Esophagus squamous epithelium (tissue), 5 donors: ENCODE measurements at places on chromosomes 1 and 21. TPM values are rescaled to one million over a fixed set of nuclear protein-coding genes. Genes with fewer than 3 reads are reported as not detected.

DNA sequence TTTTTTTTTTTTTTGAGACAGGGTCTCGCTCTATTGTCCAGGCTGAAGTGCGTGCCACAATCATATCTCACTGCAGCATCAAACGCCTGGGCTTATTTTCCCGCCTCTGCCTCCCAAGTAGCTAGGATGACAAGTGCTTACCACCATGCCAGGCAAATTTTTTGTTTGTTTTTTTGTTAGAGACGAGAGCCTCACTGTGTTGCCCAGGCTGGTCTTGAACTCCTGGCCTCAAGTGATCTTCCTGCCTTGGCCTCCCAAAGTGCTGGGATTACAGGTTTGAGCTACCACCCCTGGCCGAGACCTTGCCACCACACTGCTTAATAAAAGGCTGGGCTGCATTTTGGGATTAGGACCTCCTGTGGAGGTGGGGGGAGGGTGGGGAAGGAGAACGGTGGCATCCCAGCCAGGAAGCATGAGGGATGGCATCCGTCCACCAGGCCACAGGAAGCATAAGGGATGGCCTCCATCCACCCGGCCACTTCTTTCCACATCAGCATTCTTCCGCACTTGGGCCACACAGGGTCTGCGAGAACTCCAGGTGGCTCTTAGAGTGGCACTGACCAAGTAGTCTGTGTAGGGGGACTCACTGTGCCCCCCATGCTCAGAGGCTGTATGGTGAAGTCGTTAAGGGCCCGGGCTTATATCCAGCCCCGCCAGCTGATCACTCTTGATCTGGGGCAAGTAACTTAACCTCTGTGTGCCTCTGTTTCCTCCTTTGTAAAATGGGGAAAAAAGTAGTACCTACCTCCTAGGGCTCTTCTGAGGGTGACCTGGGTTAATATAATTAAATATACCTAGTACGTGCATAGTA lies 75.0 kb downstream of the GALNT2 start:
- H3K4me3 ChIP-seq, result no peak overlapping the region
- DNase-seq, result no peak
- no peak overlapping the region for H3K27ac ChIP-seq
- peaks cover 69% of the 10 kb centered on the region for H3K4me1 ChIP-seq
- no peaks in the 10 kb centered on the region for H3K27me3 ChIP-seq
- peaks cover 5% of the 10 kb centered on the region for H3K36me3 ChIP-seq

GRCh38 chr1:186680245-186681061 lies at the start of gene PTGS2:
Gene PTGS2 (minus strand): TSS chr1:186680423. CDS start chr1:186680290, 133 bp downstream.
- no peaks in the 10 kb centered on the region for H3K27me3 ChIP-seq
- H3K4me3 ChIP-seq, result peak within 1 kb of the TSS; percentile 56
- no peaks in the 10 kb centered on the region for H3K36me3 ChIP-seq
- H3K27ac ChIP-seq, result peak within 1 kb of the TSS; percentile 92
- DNase-seq, result no peak
- peaks cover 16% of the 10 kb centered on the region for H3K4me1 ChIP-seq

The ANGPTL3 gene
- total RNA-seq, result not detected

DNA sequence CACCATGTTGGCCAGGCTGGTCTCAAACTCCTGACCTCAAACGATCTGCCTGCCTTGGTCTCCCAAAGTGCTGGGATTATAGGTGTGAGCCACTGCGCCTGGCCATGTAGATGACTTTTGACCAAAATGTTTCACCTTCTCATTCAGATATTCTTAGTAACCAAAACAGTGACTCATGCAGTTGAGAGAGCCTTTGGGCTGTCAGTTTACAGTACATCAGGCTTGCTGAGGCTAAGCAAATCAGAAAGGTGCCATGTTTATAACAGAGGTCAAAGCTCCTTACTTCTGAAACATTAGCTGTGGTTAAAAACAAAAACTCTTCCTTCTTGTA lies 21.0 kb downstream of the CNIH4 start:
- no peak overlapping the region for H3K27ac ChIP-seq
- no peak for DNase-seq
- H3K27me3 ChIP-seq, result no peaks in the 10 kb centered on the region
- peaks cover 3% of the 10 kb centered on the region for H3K4me1 ChIP-seq
- no peak overlapping the region for H3K4me3 ChIP-seq

The PHC2 gene
- 27.4 TPM for total RNA-seq

DNA sequence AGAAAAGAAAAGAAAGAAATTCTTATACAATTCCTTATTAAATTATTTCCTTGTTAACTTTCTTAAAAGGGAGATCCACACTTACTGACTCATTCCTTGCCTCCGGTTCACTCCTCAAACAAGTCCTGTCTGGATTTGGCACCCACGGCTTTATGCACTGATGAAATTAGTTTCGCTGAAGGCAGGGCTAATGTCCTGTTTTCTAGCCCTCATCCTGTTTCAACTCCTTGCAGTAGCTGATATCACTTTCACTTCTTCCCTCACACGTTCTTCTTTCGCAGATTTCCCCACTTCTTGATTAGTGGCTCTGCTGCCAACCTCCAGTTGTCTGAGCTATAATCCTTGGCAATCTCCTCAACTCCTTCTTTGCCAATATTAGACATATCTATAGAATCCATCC lies 215.2 kb downstream of the URB2 start:
- H3K27ac ChIP-seq, result peak overlapping the region; percentile 64
- no peak for DNase-seq
- no peaks in the 10 kb centered on the region for H3K36me3 ChIP-seq
- no peaks in the 10 kb centered on the region for H3K27me3 ChIP-seq
- no peak overlapping the region for H3K4me3 ChIP-seq

DNA sequence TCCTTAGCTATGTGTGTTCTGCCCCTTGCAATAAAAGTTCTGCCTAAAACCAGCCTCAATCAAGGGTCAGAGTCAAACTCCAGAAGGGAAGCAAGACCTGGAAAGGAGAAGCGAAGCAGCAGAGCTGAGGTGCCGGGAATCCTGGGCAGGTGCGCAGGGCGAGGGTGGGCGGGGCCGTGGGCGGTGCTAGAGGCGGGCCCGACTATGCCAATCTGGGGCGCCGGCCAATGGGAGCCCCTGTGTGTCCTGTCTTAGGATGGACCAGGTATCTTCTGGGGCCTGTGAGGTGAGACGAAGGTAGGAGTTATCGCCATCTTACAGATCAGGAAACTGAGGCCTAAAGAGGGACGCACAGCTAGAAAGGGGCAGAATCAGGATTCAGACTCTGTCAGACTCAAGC lies 120.3 kb downstream of the PTPRU start:
- no peak for DNase-seq
- no peak overlapping the region for H3K27ac ChIP-seq
- H3K27me3 ChIP-seq, result no peaks in the 10 kb centered on the region
- H3K4me1 ChIP-seq, result no peaks in the 10 kb centered on the region
- H3K4me3 ChIP-seq, result no peak overlapping the region

DNA sequence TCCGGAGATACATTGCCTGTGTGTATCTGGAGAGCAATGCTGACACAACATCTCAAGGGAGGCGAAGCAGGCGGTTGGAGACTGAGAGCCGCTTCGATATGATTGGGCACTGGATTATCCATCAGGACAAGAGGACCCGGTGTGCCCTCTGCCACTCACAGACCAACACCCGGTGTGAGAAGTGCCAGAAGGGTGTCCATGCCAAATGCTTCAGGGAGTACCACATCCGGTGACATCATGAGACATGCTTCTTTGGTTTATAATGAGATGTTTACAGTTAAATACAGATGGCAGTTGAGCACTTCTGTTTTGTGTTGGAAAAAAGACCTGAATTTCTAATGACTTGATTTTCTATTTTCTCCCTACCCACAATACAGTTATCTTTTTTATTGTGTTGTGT lies 12.1 kb downstream of the PGBD2 start:
- H3K36me3 ChIP-seq, result peaks cover 88% of the 10 kb centered on the region
- H3K27me3 ChIP-seq, result no peaks in the 10 kb centered on the region
- no peak overlapping the region for H3K27ac ChIP-seq
- DNase-seq, result no peak
- H3K4me3 ChIP-seq, result no peak overlapping the region
- H3K4me1 ChIP-seq, result no peaks in the 10 kb centered on the region

GRCh38 chr1:150560576-150561253 lies 11.5 kb downstream of the ADAMTSL4 start:
- no peaks in the 10 kb centered on the region for H3K36me3 ChIP-seq
- H3K27me3 ChIP-seq, result no peaks in the 10 kb centered on the region
- peaks cover 58% of the 10 kb centered on the region for H3K4me1 ChIP-seq
- peak overlapping the region; percentile 57 for H3K4me3 ChIP-seq
- peak; percentile 64 for DNase-seq

DNA sequence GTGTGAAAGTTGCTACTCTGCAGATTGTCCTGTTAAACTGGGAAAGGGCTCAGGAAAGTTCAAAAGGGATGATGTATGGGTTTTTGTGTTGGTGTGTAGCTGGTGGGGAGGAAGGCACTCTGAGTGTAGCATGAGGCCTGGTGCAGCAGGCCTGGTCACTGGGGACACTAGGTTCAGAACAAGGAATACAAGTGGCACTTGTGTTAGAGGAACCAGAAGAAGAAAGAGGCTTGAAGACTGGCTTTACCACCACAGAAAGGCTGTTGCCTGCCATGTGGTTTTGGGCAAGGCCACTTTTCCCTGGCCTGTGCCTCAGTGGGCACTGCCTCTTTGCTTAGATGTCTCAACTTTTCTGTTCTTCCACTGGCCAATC lies 122.8 kb downstream of the NOS1AP start:
- H3K36me3 ChIP-seq, result no peaks in the 10 kb centered on the region
- no peaks in the 10 kb centered on the region for H3K4me1 ChIP-seq
- H3K4me3 ChIP-seq, result no peak overlapping the region
- H3K27ac ChIP-seq, result no peak overlapping the region
